NCI-H1105 treated with DMSO at 0.1 percent for 48 hours (cell line): ENCODE measurements at places on chromosomes 5 and 9.

DNA sequence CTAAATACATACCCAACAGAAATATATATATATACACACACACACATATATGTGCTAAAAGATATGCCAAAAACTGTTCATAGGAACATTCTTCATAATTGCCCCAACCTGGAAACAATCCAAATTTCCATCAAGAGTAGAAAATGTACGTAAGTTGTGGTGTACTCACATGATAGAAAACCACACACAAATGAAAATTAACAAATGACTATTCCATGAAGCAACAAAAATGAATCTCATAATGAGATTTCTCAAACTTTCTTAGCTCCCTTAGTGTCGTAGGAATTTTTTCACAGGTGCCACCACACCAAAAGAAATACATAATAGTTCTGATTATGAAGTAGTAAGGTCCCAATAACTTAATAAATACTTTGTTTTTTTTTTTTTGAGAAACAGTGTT, 7.8 kb downstream of the ATP10B start:
- DNase-seq, result no peak

DNA sequence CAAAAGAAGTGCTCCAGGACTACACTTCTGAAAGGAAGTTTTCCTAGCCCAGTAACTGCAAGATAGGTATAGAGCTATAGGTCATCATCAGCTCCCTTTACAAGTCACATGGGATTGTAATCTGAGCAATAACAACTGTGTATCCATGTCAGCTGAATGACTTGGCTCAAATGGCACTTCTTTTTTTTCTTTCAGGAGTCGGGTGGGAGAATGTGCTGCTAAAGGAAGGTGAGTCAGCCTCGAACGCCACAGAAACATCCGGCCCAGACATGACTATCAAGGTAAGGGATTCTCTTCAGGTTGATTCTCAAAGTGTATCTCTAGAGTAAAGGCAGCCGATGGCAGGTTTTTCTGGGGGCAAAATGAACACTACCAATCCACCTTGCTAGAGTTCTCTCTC, 192.2 kb downstream of the C9orf152 start:
- DNase-seq, result no peak

DNA sequence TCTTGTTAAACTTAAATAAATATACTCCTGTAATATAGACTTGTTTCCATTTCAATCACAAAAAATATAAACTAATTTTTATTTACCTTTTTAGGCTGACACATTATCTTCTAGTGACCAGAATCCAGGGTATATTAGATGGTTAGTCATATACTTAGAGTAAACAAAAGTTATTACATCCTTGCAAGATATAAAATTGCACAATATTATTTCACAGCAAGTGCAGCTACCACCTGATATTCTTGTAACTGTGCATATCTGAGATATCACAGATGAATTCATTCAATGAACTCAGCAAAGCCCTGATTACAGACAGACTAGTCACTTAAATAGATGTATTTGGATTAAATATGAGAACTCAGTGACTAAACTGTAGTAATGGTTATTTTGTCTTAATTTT, 25.6 kb upstream of the ARRDC3 start:
- DNase-seq, result no peak

DNA sequence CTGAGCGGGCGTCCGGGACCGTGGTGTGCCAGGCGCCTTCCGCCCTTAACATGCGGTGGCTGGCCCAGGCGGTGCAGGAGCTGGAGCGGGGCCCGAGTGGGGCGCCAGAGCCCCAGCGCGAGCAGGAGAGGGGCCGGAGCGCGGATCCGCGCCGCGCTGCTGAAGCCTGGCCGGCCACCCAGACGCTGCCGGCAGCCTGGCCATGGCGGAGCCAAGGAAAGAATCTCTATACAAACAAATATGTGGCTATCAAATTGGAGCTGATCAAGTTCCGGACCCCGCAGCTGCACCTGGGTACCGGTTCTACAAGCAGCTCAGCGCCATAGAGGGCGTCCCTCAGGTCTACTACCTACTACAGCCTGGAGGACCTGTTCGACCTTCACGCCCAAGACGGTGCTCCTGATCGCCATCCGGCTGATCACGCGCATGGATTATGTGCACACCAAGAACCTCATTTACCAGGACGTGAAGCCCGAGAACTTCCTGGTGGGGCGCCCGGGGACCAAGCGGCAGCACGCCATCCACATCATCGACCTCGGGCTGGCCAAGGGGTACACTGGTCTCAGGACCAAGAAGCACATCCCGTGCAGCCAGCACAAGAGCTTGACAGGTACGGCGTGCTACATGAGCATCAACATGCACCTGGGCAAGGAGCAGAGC, 55.8 kb downstream of the JAK2 start:
- no peak for DNase-seq

DNA sequence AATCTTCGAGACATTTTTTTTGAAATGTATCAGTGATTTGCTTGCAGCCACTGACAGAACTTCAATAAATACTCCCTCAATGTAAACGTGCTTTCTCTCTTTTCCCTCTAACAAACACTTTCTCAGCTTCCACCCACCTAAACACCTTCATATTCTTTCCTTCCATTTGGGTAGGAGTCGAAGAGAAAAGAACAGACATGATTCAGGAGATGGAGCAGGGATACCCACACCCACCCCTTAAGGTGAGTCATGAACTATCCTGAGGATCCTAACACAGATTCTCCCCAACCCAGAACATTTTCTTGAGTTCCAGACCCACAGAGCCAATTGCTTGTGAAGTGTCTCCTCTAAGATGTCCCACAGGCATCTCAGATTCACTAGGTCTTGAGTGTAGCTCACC, 488.8 kb downstream of the CDK5RAP2 start:
- DNase-seq, result no peak

DNA sequence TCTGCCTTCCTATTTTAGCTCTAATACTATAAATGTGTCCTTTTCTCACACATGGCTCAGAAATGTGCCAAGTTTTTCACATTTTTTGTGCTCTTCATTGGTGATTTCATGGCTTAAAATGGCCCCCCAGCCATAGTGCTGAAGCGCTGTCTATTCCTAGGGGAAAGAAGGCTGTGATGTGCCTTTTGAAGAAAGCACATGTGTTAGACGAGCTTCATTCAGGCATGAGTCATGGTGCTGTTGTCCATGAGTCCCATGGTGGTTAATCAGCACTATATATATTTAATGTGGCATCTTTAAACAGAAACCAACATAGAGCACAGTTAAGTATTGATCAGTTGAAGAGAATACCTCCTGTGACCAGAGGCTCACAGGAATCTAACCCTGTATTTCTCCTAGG, 55.8 kb downstream of the PDE8B start:
- no peak for DNase-seq

DNA sequence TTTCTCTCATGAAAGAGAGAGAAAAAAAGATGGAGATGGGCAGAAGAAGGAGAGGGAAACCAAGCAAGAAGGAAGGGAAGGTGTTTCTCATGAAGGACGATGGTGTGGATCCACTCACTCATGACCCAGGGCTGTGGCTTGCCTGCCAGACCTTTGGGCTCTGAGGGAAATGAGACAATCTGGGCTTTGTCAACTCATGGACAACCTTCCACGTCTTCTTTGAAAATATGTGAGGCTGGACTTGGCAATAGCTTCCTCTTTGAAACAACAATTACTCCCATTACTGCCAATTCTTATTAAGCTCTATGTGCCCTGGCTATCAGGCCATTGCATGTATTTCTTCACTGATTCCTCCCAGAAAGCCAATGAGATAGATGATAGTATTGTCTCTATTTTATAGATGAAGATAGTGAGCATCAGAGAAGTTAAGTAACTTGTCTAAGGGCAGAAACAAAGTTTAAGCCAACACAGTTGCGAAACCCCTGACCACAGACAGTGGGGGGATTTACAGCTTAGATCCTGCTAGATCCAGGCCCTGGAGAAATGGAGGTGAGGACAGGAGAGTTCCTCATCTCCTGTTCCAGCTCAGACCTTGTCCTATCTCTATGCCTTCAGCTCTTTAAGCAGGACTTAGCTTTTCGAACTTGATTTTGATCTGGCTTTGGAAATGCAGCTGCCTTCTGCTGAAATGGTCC, 132.4 kb downstream of the GCNT1 start:
- no peak for DNase-seq

- no peak for DNase-seq
These were observed 22.4 kb downstream of the SPINK5 start for GRCh38 chr5:148085977-148086705.

DNA sequence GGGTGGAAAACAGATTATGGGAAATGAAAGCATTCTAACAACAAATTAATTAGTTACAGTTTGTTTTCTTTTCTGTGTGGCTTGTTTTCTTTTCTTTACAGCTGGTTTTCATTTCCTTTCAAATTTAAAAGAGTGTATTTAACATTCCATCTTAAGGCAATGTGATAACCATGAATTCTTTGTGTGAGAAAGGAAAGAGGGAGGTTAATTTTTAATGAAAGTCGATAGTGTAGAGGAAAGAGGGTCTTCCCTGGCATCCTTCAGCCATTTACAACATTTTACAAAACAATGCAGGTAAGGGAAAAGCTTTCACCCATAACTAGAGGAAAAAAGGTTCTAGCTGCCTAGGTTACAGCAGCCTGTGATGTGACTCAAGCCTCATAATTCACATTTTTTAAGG, 43.9 kb upstream of the IL33 start:
- DNase-seq, result no peak

DNA sequence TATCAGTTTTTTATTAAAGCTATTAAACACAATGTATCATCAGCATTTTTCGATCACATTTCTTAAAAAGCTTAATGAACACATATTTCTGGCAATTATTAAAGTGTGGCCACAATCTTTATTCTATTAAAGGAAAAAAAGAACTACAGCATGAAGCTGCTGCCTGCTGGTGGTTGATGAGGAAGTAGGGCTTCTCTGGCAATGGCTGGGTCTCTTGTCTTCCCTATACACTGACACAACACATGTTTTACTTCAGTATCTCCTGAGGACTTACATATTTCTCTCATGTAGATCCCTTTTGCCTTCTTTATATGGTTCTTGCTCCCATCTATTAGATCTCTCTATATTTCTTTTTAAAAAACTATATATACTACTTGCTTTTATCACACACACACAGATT, 590.7 kb downstream of the RAB3C start:
- DNase-seq, result no peak

DNA sequence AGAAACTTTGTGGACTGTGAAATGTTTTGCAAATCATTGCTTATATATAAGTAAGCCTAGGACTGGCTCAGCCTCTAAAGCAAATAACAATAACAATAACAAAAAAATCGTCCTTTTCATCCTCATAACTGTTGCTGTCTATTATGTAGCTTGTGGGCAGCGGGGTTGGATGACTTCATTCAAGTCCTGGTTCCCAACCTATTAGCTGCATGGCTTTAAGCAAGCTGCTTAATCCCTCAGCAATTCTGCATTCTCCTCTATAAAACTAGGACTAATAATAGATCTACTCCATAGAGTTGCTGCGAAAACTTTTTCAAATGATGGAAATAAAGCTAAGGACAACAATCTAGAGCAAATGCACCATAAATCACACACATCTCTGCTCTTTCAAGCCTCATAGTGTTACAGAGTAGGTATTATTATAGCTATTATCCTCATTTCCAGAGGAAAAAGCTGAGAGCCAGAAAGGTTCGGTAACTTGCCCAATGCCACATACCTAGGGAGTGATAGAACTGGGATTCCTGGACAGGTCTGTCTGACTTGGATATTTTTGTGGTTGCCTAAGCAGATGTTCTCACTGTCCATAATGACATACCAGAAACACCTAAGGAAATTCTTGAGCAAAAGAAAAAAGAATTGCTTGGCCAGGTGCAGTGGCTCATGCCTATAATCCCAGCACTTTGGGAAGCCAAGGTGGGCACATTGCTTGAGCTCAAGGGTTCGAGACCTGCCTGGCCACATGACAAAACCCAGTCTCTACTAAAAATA, 98.8 kb upstream of the ADRA1B start:
- no peak for DNase-seq

DNA sequence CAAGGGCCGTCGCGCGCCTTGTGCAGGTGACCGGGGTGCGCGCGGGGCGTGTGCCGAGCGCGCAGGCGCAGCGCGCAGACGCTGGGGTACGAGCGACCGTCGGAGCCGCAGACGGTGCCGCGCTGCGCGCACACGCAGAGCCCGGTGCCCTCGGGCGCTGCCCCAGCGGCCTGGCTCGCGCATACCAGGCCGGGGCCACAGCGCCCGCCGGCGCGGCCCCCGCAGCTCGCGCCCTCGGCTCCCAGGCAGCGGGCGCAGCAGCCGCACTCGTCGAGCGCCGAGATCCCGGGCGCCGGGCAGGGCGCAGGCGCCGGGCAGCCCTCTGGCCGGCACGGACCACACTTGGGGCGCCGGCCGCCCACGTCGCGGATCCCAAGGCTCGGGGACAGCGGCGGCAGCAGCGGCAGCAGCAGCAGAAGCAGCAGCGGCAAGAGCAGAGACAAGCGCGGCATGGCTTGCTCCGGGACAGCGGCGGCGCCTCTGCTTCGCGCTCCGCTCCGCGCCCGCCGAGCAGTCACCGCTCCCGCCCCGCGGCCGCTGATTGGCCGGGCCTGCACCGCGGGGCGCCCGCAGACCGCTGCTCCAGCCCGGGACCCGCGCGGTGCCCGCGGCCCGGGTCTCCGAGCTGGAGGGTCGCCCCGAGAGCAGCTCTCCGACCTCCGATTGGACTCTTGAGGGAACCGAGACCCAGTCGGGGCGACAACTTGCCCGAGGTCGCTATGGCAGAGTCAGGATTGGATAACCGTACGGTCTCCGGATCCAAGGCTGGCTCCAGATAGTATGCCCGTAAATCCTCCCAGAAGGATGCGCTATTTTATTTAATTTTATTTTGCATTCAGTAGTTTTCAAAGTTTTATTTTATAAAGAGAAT, at the start of gene IGFBPL1:
IGFBPL1 (minus strand) TSS at position 482 of the 871 bp plus-strand sequence; CDS start at position 452, 30 bp downstream.
- DNase-seq, result peak; percentile 61

DNA sequence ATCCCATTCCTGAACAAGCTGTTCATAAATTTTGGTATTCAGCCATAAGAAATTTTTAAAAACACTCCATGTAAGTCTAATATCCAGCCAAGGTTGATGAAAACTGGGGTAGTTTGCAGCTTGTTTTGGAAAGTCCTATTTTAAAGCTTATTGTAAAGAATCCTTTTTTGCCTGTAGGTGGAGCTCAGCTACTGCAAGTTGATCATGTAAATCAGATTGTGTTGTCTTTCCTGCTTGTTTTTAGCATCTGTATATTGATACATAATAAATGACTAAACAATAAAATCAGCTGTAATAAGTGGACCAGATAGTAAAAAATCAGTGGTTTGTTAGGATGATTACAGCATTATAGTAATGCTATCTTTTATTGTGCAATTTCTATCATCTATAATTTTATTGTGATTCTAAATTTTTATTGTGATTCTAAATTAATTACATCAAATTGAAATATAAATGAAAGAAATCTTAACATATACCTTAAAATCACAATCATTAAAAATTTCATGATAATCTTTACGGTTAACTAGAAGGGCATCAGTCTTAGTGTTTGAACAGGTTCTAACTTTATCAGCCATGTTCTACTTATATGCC, 42.4 kb downstream of the CWC27 start:
- peak; percentile 38 for DNase-seq

GRCh38 chr5:42564689-42565356, 141.6 kb downstream of the GHR start:
- DNase-seq, result no peak

- DNase-seq, result no peak
These were observed 429.0 kb upstream of the ZNF608 start for GRCh38 chr5:125175348-125176004.

- DNase-seq, result peak; percentile 64
These were observed 8.4 kb upstream of the CERCAM start for GRCh38 chr9:128412120-128412790.

- DNase-seq, result no peak
These were observed 3.8 kb downstream of the CCDC152 start for GRCh38 chr5:42760426-42760825.

GRCh38 chr5:156128026-156128425, 198.9 kb upstream of the SGCD start:
- no peak for DNase-seq

GRCh38 chr5:122480146-122480545, 168.1 kb downstream of the SNCAIP start:
- DNase-seq, result no peak

- no peak for DNase-seq
These were observed 16.8 kb upstream of the GRXCR2 start for GRCh38 chr5:145889611-145890010.
